HT-29 (cell line): ENCODE measurements at places on chromosomes 11 and 22.
A peak's percentile ranks its signal among the peaks of the same experiment; 100 is the strongest.

DNA sequence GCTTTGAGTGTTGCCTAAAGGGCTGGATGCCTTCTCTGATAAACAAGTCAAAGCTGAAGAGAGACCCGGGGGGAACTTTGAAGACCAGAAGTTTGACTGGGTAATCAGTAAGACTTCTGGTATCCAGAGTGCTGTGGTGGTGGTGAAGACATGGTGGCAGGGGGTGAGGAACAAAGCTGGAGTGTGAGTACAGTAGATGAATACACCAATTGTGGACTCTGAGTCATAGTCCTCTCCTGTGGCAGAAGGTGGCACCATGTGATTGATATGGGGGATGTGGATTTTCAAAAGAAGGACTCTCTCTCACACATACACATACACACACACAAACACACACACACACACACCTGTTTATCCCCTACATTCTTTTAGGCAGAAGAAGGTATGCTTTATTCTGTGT is 12.3 kb downstream of the MS4A6A start:
- DNase-seq = no peak

- DNase-seq = peak; percentile 1
These were observed 750 bp downstream of the XRCC6 start for GRCh38 chr22:41621911-41622179.

DNA sequence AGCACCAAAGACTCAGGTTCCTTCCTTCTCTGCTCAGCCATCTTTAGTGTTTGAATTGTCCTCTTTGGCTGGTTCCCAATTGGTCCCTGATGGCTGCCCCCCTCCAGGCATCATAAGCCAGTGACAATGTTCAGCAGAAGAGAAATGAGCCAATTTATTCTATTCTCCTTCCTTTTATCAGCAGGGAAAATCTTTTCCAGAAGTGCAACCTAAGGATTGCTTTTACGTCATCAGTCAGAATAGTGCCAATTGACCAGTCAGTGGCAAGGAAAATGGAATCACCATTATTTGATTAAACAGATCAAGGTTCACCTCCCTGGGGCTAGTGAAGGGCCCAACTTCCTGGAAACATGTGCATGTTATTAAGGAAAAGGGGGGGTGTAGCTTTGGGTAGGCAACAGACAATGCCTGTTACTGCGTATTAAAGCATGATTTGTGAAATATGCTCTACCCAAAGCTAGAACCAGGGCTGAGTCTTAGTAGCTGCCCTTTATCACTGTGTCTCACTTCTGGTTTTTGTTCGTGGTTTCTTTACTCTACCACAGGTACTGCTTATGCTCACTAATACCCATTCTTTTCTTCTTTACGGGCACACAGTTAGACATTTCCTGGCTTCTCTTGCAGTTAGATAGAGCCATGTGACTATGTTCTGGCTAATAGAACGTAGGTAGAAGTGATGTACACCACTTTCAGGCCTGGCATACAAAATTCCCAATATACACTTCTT is 12.6 kb upstream of the DBX1 start:
- no peak for DNase-seq

GRCh38 chr11:116792869-116793771 is 1.4 kb upstream of the APOA5 start:
- no peak for DNase-seq

DNA sequence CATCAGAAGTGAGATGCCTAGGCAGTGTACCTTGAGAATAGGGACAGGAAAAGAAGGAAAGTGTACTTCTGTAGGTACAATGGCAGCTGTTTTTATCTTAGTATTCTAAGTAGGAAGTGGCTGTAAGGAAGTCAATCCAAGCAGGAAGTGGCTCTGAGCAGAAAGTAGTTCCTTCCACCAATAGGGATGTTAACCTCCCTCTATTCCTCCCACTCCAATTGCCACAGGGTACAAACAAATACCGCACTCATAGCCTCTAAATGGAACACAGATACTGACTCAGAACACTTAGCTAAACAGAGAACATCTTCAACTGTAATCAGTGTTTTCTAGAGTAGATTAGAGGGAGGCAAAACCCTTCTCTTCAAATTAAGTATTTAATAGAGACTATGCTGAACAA is 10.6 kb downstream of the LRRC55 start:
- DNase-seq = no peak

DNA sequence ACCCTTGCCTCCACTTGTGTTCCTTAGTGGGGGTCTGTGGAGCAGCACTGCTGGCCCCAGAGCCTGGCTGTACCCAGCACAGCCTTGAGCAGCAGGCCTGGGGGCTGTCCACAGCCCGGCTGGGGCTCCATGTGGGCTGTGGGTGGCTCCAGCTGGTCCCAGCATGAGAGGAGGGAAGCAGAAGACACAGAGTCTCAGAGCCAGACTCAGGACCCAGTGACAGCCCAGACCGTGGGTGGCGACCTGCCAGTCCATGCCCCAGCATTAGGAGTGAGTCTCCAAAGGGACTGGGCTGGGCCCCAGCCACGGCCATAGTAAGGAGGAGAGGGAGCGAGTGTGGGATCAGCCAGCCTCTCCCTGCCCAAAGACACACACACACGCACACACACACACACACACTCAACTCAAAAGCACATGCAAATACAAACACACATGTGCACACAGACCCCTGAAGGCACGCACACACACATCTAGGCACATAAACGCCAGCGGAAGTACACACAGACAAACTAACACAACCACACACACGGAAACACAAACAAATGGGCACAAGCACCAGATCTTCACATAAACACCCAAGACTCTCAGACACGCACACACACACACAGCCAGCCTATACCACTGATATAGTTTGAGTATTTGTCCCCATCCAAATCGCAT is 16.7 kb upstream of the LRRC10B start:
- no peak for DNase-seq

DNA sequence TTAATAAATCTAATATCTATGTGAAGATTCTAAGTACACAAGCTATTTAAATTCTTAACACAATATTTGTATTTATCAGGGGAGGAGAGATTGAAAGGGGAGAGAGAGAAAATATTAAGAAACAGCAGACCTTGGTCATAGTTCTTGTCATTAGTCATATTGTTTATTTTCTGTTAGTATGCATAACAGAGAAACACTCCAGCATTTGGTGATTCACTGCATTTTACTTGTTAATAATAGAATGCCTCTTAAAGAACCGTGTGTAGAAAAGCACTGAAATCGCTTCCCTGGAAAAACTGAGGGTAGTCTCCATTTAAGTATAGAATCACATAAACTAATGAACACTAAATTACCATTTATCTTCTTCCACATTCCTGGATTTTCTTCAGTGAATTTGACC is 122.7 kb upstream of the TRPC6 start:
- no peak for DNase-seq

DNA sequence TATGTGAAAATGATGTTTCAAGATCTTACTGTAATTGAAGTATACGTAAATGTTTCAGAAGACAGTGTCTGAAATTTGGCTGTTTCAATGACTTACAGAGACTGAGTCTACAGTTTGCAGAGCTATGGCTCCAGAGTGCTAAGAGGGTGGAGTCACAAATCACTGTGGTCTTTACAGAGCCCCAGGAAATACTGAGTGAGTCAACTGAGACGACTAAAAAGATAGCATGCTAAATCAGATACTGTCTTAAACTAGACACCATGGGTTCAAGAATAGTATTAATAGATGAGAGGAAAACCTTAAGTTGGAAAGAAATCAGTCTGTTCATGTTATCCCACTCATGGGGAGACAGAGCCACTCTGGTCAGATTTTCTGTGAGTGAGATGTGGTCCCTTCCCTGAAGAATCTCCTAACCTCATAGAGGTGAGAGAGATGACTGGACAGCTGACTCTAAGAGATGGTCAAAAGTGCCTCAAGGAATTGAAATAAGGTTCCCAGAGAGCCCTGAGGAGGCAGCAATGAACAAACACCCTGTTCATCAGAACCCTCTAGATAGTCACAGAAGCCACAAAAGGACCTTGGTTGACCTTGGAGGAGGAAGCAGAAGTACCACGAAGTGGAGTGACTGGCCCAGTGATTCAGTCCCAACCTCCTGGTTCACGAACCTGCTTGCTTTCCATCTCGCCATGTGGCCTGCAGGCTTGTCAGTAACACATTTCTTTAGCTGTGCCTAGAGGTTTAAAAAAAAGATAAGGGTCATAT is 30.2 kb downstream of the C11orf91 start:
- DNase-seq = no peak

DNA sequence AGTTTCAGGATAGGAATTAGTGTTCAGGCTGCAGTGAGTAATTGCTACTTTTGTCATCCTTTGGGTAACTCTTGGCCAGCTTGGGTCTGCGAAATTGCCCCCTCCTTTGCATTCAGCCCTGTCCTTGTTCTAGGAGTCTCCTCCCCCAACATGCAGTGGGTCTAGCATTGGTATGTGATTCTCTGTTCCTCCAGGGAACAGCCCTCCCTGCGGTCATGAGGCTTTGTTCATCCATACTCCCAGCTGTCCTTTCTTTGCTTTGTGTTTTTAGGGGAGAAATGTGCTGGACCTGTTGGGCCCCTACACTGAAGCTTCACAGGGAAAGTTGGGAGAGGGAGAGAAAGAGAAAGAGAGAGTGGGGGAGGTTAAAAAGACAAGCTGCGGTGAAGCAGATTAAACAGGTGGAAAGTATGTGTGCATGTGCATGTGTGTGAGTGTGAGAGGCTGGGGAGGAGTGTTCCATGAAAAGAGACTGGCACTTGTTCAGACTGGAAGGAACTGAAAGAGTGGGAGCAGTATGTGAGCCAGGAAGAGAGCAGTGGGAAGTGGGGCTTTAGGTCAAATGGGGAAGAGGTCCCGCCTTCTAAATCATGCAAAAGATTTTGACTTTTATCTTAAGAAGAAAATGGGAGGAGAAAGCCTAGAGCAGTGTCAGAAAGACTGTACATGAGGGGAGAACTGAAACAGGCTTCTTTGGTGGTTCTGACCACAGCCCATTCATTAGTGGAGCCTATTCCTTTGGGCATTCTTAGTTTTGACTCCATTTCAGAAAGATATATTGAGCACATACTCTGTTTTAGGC is 17.9 kb upstream of the SESN3 start:
- DNase-seq = no peak
